ENCODE measurements at places on chromosomes 7 and 10.

DNA sequence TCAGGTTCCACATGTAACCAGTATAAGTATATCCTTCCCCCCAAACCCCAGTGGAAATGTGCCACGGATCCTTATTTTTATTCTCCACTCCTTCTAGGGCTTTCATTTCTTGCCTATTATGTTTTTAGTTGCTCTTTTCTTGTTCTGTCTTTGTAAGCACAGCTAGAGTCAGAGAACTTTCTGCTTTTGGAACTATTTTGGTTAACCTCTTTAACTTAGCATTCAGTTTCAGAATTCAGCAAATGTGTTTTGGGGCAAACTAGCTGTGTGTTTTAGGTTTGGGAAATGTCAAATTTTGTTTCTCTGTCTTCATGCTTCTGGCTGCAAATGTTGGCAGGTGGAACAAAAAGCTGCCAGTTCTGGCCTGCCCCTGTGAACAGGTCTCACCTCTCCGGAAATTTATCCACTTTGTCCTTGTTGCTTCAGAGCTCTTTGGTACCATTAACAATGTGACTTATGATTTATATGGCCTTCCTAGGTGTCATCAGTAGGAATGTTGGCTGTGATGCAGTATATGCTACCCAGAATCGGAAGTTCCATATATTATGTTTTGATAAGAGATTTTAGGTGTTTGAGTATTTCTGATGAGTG lies 156.1 kb downstream of the ADK start:
- DNase-seq = no peak

GRCh38 chr10:124106241-124106879 lies 13.0 kb upstream of the CHST15 start:
- DNase-seq = no peak

DNA sequence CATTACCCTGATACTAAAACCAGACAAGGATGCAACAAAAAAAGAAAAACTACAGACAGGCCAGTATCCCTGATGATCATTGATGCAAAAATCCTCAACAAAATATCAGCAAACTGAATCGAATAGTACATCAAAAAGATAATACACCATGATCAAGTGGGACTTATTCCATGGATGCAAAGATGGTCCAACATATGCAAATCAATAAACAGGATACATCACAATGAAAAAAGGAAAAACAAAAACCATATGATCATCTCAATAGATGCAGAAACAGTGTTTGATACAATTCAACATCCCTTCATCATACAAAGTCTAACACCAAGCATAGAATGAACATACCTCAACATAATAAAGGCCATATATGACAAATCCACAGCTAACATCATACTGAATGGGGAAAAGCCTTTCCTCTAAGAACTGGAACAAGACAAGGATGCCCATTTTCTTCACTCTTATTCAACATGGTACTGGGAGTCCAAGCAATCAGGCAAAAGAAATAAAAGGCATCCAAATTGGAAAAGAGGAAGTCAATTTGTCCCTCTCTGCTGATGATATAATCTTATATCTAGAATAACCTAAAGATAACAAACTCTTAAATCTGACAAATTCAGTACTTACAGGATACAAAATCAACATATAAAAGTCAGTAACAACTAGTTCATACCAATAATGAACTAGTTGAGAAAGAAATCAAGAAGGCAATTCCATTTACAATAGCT lies 48.8 kb upstream of the ASAH2 start:
- DNase-seq = no peak

- no peak for DNase-seq
Observed at GRCh38 chr10:77097625-77098024, 540.0 kb downstream of the KCNMA1 start.

DNA sequence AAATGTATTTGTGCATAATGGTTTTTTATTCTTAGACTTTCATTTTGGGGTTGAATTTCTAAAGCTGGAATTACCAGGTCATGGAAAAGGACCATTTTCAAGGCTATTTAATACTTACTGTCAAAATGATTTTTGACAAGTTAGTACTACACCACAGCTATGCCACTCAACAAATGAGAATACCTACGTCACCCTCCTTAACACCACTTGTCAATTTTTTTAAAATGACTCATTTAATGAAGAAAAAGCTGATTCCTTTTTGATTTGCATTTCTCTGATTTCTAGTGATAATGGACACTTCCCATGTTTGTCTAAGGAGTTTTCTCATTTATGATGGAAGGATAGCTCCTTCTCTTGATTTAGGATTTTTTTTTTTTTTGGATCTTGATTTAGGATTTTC lies 63.3 kb downstream of the VSTM4 start:
- no peak for DNase-seq

GRCh38 chr10:20767028-20767427 lies 130.1 kb downstream of the NEBL start:
- DNase-seq = no peak

GRCh38 chr10:80619036-80619435 lies 81.3 kb downstream of the SH2D4B start:
- DNase-seq = no peak

GRCh38 chr7:14886533-14886932 lies 16.0 kb downstream of the DGKB start:
- no peak for DNase-seq

- DNase-seq = no peak
Observed at GRCh38 chr7:108603656-108604306, 34.1 kb downstream of the DNAJB9 start.

DNA sequence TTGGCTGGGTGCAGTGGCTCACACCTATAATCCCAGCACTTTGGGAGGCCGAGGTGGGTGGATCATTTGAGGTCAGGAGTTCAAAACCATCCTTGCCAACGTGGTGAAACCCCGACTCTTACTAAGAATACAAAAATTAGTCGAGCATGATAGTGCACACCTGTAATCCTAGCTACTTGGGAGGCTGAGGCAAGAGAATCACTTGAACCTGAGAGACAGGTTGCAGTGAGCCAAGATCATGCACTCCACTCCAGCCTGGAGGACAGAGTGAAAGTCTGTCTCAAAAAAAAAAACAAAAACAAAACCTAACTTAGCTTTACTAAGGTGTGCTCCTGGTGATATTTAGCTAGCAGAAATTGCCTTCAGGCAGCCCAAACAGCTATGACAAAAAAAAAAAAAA lies 24.3 kb upstream of the VDAC2 start:
- DNase-seq = no peak

GRCh38 chr7:155803418-155804376 lies 8.6 kb downstream of the SHH start:
- DNase-seq = no peak

- no peak for DNase-seq
Observed at GRCh38 chr7:139355320-139355719, 4.4 kb upstream of the LUC7L2 start.

- no peak for DNase-seq
Observed at GRCh38 chr7:38682606-38683005, 51.4 kb upstream of the AMPH start.

- no peak for DNase-seq
Observed at GRCh38 chr10:43083764-43084163, 6.9 kb downstream of the RET start.

GRCh38 chr7:109206196-109206595 lies 636.5 kb downstream of the DNAJB9 start:
- no peak for DNase-seq

DNA sequence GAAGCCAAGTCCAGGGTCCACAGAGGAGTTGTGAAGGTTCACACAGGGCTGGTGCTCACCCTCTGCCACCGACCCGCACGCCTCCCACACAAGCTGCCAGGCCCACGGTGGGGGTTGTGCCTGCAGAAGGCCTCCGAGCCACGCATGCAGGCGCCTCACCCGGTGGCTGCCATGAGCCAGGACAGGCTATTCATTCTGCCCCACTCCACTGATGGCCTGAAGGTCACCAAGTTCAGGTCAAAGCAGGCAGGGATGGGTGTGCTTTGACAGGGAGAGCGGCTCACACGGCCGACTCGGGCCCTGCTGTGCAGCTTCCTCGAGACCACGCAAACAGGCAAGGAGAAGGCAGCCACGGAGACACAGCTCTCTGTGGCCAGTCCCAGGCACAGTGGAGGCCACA lies 143.9 kb downstream of the MAD1L1 start:
- no peak for DNase-seq

GRCh38 chr7:46581268-46581667 lies 660.2 kb upstream of the IGFBP3 start:
- DNase-seq = no peak

DNA sequence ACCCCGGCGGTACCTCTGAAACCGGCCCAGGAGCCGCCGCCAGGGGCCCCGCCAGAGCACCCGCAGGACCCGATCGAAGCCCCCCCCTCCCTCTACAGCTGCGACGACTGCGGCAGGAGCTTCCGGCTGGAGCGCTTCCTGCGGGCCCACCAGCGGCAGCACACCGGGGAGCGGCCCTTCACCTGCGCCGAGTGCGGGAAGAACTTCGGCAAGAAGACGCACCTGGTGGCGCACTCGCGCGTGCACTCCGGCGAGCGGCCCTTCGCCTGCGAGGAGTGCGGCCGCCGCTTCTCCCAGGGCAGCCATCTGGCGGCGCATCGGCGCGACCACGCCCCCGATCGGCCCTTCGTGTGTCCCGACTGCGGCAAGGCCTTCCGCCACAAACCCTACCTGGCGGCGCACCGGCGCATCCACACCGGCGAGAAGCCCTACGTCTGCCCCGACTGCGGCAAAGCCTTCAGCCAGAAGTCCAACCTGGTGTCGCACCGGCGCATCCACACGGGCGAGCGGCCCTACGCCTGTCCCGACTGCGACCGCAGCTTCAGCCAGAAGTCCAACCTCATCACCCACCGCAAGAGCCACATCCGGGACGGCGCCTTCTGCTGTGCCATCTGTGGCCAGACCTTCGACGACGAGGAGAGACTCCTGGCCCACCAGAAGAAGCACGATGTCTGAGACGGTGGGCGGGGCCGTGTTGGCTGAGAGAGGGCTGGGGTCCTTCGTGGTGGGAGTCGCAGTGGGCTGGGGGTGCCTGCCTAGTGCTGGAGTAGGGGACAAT lies 3.8 kb downstream of the REPIN1 start:
- no peak for DNase-seq

DNA sequence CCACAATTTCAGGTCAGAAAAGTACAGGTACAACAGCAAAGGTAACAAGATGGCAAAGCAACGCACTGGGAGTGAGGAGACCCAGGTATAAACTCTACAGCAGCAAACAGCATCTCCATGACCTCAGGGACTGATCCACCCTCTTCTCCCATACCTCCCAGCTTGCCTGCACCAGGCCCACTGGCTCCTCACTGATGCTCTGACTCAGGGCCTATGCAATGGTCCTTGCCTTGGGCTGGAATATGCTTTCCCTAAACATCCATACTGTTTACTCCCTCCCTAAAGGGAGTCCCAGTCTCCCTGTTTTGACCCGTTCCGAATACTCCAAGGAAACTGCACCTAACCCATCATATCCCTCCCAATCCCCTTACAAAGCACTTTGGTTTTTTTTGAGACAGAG lies 60.4 kb downstream of the UPF2 start:
- no peak for DNase-seq

GRCh38 chr10:34576797-34577196 lies 238.3 kb downstream of the PARD3 start:
- DNase-seq = no peak

DNA sequence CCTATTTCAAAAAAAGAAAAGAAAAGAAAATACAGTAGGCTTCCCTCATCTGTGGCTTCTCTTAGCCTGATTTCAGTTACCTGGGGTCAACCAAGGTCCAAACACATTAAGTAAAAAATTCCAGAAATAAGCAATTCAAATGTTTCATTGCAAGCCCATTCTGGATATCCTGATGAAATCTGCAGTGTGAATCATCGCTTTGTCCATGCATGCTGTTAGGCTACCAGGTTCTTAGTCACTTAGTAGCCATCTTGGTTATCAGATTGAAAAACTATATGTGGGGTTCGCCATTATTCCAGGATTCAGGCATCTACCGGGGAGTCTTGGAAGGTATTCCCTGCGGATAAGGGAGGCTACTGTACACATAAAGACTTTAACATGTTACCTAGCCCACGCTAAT lies 991 bp upstream of the FAM204A start:
- no peak for DNase-seq

DNA sequence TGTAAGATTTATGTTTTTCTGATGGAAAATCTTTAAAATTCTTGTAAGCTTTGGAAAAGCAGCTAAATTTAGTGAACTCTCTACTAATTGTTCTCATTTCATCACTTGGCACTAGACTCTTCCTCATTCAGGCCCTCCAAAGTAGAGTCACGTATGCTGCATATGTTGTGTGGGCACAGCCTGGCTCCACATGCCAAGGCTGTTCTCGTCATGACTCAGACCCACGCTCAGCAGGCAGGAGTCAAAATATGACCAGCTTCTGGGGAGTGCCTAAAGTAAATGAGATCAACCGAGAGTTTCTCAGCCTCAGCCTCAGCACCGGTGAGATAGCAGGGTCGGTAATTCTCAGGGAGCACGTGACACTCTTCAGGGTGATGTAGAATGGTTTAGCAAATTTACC lies 1672.9 kb downstream of the REEP3 start:
- DNase-seq = no peak

- no peak for DNase-seq
Observed at GRCh38 chr7:30206491-30206890, 71.7 kb downstream of the MTURN start.

DNA sequence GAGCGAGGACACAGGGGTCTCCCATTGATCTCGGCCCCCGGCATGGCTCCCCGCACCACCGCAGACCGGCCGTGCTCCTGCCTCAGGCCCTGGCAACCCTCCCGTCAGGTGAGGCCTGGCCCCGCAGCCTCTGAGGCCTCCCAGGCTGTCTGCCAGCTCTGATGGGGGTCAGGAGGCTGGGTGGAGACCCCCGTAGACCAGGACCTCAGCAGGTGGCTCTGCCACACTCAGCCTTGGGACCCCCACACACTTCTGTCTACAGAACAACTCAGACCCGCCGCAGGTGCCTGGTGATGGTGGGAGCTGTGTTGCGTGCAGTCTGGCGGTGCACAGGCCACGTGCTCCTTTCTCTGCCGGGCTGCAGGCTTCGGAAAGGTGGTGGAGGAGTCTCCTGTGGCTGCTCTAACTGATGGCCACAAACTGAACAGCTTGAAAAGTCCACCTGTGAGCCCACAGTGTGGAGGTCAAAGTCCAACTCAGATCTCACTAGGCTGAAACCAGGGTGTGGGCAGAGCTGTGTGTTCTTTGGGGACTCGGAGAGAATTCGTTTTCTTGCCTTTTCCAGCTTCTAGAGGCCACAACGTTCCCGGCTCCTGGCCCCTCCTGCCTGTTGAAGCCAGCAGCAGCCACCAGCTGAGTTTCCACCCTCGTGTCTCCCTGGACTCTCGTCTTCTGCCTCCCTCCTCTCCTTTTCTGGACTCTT lies 62.5 kb downstream of the PWWP2B start:
- no peak for DNase-seq

- no peak for DNase-seq
Observed at GRCh38 chr10:18044976-18045720, 93.4 kb downstream of the SLC39A12 start.

- no peak for DNase-seq
Observed at GRCh38 chr10:44177610-44178009, 207.3 kb downstream of the CXCL12 start.

DNA sequence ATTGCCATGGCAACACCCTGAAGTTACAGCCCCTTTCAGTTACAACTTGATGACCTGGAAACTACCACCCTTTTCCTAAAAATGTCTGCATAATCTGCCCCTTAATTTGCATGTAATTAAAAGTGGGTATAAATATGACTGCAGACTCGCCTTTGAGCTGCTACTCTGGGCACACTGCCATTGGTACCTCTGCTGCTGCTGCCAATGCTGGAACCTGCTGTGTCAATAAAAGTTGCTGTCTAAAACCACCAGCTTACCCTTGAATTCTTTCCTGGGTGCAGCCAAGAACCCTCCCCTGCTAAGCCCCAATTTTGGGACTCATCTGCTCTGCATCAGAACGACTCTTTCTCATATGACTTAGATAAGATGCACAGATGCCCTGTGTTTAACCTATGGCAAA lies 10.2 kb upstream of the FRA10AC1 start:
- no peak for DNase-seq
